Kidney epithelial cell (primary cell): ENCODE measurements at places on chromosomes 11 and 22. TPM values are rescaled to one million over a fixed set of nuclear protein-coding genes. Genes with fewer than 3 reads are reported as not detected.

Gene TNNT3
- total RNA-seq = not detected in 2 replicates

Gene APOL5
- not detected in 2 replicates for total RNA-seq

Gene PLEKHB1
- total RNA-seq = 3.5 and 7.1 TPM in 2 replicates

Gene ANGPTL5
- not detected in 2 replicates for total RNA-seq

Gene SLC6A5
- not detected in 2 replicates for total RNA-seq

Gene WNT7B
- 15.3 and 19.2 TPM in 2 replicates for total RNA-seq

Gene MUC15
- total RNA-seq = 0.07 TPM in 1 of 2 replicates, not detected in the other

Gene LMNTD2
- total RNA-seq = 1.9 and 4.7 TPM in 2 replicates

Gene MMP12
- total RNA-seq = 0.07 TPM in 1 of 2 replicates, not detected in the other

Gene JAML
- total RNA-seq = 2.5 TPM in 1 of 2 replicates, not detected in the other

Gene TCN2
- total RNA-seq = 6.5 and 6.7 TPM in 2 replicates

GRCh38 chr22:43753688-43754087, 58.4 kb downstream of the EFCAB6 start:
- DNase-seq = no peak

DNA sequence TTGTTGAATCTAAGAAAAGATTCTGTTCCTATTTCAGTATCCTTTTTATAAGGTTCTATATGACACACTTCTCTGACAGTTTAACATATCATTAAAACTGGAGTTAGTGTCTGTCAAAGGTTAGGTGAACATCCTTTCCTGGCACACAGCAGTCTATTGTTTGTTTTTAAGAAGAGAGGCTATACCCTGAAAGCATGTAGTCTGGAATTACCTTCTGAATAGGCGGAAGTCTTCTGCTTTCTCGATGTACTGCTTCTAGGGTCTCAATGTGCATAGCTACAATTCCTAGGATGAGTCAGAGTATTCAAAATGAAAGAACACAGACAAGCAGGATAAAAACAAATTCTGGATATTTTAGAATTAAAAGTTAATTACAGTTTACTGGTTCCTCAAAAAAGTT, 188.6 kb downstream of the SWAP70 start:
- no peak for DNase-seq

DNA sequence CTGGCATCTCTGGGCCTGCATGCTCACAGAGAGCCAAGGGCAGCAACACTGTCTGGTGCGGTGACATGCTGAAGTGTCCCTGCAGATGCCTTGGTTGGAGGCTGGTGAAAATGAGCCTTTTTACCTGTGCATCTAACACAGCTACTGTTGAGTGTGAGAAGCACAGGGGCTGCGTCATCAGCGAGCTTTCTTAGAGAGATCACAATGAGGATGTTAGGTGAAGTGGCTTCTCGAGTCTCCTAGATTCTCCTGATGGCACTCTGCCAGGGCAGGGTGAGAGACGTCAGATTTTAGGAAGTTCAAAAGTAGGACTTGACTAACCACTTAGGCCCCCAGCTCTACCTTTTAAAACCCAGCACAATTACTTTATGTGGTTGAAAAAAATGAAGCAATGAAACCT, 3.6 kb upstream of the SLC15A3 start:
- no peak for DNase-seq

DNA sequence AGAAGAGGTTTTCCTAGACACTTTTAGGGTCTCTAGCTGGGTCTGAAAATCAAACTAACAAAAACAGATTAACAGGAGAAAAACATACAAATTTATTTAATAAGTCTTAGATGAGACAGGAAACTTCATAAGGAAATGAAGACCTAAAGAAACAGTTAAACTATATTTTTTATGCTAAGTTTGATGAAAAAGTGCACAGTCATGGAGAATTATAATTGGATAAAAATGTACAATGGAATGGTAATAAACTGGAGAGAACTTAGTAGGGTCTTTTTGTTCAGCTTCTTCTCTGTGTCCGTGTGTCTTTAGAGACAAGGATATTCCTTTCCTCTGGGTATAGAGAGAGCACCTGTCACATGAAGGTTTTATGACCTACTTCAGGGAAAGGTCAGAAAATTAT, 323.4 kb downstream of the RAB38 start:
- no peak for DNase-seq

DNA sequence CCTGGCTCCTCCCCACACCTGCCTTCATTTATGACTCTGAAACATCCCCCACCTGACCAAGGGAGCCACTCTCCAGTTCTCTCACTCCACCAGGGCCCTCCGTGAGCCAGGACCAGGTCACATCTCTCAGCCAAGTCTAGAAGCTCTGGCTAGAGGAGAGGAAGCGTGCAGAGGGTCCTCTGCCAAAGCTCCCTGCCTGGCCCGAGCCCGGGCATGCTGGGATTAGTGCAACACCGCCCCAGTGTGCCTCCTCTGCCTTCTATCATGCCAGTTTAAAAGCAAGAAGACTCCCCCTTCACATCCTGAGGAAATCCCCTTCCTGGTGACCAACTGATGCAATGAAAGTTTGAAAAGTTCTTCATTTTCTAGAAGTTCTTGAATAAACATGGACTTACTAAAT, 23.5 kb downstream of the TP53AIP1 start:
- DNase-seq = no peak

DNA sequence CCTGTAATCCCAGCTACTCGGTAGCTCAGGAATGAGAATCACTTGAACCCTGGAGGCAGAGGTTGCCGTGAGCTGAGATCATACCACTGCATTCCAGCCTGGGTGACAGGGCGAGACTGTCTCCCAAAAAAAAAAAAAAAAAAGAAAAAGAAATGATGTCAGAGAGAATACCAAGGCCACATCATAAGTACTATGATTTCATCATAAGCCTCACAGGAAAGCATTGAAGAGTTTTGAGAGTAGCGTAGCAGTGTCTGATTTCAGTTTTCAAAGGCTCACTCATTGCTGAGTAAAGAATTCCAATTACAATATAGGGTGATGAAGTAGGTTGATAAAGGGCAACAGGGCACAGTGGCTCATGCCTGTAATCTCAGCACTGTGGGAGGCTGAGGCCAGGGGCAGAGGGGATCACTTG, 88.8 kb downstream of the MRTFA start:
- DNase-seq = no peak

- no peak for DNase-seq
Observed at GRCh38 chr11:36162883-36163434, 126.3 kb downstream of the COMMD9 start.

- DNase-seq = no peak
Observed at GRCh38 chr22:40610329-40610850, 26.1 kb downstream of the MRTFA start.

GRCh38 chr11:102564110-102564509, 33.6 kb upstream of the MMP7 start:
- DNase-seq = peak; percentile 89

DNA sequence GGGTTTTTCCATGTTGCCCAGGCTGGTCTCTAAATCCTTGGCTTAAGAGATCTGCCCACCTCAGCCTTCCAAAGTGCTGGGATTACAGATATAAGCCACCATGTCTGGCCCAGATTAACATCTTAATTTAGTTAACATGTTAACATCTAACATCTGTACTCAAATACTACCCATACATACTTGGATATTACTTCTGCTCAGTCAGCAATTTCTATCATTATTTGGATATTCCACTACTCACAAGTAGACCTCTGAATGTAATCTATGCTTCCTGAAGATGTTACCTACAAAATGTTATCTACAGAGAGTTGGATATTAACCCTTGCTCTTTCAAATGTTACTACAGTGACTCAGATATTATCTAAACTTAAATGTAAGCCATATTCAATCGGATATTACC, 4.0 kb downstream of the CCKBR start:
- no peak for DNase-seq

GRCh38 chr11:33687733-33688479, 12.7 kb downstream of the C11orf91 start:
- DNase-seq = no peak

DNA sequence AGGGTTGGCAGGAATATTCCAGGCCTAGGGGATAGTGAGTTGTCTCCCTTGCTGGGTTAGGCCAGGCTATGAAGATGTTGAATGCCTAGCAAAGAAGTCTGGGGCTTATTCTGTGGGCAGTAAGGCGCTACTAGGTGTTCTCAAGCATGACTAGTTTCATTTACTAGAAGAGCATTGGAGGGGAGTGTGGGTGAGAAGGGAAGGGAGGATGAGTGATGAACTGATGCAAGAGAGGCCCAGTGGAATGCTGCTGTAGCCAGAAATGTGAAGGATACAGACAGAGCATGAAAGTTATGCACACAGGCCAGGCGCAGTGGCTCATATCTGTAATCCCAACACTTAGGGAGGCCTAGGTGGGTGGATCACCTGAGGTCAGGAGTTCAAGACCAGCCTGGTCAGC, 33.5 kb downstream of the POU2F3 start:
- DNase-seq = peak; percentile 69

DNA sequence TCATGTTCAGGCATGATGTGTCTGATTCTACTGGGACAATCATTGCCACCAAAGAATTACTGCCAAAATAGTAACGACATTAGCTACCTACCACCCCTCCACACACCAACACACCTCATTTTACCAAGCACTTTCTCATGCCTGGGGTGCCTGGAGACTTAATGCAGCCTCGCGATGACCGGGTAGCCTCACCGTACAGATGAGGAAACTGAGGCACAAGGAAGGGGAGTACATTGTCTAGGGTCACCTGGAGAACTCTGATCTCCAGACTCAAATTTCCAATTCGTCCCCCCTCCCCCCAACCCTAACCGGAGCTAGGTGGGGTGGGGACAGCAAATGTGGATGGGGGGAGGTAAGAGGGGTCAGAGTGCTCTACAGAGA, 2.7 kb upstream of the RTN4RL2 start:
- no peak for DNase-seq

DNA sequence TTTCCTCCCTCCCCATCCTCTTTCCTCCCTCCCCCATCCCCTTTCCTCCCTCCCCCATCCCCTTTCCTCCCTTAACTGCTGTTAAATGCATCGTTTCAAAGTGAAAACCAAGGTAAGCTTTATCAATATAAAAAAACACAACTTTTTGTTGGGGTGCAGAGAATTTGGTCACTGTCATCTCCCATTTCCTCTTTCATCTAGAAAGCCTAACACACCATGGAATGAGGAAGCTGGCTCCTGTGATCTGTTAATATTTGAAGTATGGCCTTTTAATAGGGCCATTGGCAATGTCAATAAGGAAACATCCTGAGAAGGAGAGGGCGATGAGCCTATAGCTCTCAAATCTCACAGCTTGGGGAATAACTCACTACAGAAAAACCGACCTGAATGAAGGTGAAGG, 7.0 kb downstream of the EXPH5 start:
- DNase-seq = no peak

GRCh38 chr11:116598556-116598955, 174.2 kb downstream of the BUD13 start:
- no peak for DNase-seq

DNA sequence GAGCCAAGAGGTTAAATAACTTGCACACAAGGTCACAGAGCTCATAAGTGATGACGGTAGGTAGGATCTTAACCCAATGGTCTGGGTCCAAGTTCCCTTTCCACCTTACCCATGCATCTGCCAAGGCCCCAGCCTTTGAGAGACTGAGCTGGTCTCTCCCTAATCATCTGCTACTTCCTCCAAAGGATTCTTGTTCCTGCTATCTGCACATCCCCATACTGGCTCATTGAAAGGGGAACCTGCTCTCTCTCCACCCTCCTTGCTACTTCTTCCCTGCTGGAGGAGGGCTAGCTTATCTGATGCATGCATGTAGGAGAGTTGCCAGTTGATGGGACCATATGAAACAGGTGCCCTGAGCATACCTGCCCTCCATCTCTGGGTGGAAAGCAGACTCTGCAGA, 47.7 kb downstream of the COMMD9 start:
- DNase-seq = no peak

- DNase-seq = no peak
Observed at GRCh38 chr11:12131943-12132789, 21.8 kb downstream of the MICAL2 start.

DNA sequence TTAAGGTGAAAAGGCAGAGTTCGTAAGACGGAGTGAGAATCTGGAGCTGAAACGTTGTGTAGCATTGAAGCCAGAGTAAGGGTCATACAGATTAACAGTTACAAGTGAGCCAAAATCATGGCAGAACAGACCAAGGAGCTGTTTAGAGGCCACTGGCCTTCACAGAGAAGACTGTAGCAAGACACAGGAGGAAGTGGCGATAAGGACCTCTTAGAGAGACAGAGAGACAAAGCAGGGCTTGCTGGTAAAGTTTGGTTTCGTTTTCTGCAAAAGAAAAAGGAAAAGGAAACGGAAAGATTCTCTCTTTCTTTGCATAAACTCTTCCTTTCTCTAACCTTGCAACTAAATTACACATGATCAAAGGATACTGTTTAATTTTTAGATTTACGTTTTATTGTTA, 83.0 kb downstream of the AASDHPPT start:
- DNase-seq = no peak

DNA sequence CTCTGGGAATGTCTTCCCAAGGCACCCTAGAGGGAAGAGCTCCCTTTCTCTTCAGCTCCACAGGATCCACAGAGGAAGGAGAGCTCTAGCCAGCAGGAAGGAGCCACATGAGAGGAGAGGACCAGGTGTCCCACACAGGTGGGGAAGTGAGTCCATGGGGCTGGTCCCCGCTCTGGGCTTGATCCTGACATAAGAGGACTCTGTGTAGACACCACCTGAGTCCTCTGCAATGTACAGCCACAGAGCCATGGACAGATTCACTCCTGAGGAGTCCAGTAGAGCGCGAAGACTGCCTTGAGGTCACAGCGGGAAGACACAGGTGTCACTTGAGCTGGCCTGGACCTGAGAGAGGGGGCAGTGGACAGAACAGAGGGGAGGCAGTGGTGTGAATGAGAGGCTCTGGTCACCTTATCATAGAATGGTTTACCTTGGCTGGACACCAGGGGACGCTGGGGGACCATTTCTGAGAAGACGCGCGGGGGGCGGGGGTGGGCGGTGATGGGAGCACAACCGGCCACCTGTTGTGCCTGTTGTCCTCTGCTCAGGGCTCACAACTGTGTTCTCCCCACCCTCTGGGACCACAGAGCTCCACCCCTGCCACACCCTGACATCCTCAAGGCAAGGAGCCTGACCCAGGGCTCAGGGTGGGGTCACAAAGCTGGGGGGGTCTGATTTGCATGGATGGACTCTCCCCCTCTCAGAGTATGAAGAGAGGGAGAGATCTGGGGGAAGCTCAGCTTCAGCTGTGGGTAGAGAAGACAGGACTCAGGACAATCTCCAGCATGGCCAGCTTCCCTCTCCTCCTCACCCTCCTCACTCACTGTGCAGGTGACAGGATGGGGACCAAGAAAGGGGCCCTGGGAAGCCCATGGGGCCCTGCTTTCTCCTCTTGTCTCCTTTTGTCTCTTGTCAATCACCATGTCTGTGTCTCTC, 128.2 kb downstream of the ZNF280B start:
- DNase-seq = no peak

DNA sequence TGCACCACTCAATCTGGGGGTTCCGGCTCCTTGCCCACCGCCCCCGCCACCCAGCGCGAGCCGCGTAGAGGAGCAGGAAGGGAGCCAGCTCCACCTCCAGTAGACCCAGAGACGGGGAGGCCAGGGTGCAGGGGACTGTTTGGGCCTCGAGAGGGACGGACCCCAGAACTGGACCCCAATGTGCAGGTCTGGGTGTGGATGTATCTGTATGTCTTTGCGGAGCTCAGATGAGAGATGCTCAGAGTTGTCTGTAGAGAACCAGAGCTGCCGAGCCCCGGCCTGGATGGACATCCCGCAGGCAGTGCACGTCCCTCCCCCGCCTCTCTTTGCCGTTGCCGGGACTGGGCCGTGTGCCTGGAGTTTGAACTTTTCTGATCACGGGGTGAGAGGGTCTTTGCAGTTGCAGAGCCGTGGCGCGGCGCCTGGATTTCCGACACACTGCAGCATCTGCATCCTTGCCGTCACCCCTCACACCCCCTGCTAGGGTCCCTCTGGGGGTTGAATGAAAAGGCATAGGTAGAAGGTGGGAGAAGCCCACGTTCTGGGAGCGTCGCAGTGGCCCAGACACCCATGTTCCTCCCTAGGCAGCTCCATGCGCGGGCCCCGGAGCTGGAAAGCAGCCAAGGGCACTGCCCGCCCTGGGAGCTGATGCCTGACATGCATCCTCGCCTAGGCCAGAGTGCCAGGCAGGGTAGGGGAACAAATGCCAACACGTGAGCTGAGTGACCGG, 105.2 kb downstream of the KCNQ1 start:
- no peak for DNase-seq
